ENCODE measurements at places on chromosomes 7 and 10.
A peak's percentile ranks its signal among the peaks of the same experiment; 100 is the strongest.

GRCh38 chr7:155455776-155456737 lies 1.9 kb upstream of the EN2 start:
- no peak for DNase-seq

GRCh38 chr7:130383187-130383980 lies 3.1 kb downstream of the CPA1 start:
- peak; percentile 72 for DNase-seq

GRCh38 chr7:471866-472639 lies 47.6 kb downstream of the PDGFA start:
- DNase-seq: peak; percentile 47

- no peak for DNase-seq
These were observed 187.3 kb downstream of the CCDC3 start for GRCh38 chr10:12814166-12814565.

DNA sequence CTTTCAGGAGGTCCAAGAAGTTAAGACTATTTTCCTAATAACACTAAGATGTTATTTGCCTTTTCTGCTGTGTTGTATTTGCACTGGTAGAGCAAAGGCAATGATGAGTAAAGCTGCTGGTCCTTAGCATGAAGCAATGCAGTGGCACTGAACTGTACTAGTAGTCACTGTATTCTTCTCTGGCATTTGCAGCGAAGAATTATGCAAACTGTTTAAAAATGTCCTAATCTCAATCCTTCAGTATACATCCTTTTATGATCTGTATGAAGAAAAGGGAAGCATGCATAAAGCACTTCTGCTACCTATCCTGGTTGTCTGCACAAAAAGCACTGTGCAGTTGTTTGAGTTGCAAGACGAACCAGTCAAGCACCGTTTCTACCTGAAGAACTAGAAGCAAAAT lies 20.4 kb downstream of the IGF2BP3 start:
- DNase-seq: no peak

DNA sequence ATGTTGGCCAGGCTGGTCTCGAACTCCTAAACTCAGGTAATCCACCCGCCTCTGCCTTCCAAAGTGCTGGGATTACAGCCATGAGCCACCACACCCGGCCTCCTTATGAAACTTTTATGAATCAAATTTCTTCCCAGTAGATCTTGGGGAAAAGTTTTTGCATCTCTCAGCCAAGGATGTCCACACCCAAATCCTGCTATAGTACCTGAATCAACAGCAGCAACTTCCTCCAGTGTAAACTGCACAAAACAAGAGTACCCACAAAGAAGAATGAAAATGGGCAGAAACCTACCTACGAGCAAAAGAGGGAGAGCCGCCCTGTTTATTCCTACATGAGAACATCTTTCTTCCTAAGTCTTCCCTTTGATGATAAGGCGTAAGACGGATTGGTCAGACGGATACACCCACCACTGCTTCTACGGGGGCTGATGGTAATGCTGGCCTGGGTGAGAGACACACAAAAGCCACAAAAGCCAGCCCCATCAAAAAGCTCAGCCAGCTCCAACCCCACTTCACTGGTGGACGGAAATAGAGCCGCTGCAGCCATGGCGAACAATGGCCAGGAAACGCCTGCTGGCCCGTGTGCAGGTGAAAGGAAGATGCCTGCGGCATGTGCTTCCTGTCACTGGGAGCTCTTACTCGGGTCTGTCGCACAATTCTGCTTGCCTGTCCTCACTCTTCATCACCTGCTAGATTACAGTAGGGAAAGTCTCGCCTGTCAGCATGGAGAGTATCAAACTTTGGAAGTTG lies 10.4 kb downstream of the JCAD start:
- peak; percentile 78 for DNase-seq

GRCh38 chr7:2626498-2627117 lies 5.2 kb upstream of the TTYH3 start:
- DNase-seq: no peak

GRCh38 chr10:91194497-91195179 lies 25.8 kb upstream of the PCGF5 start:
- DNase-seq: no peak

DNA sequence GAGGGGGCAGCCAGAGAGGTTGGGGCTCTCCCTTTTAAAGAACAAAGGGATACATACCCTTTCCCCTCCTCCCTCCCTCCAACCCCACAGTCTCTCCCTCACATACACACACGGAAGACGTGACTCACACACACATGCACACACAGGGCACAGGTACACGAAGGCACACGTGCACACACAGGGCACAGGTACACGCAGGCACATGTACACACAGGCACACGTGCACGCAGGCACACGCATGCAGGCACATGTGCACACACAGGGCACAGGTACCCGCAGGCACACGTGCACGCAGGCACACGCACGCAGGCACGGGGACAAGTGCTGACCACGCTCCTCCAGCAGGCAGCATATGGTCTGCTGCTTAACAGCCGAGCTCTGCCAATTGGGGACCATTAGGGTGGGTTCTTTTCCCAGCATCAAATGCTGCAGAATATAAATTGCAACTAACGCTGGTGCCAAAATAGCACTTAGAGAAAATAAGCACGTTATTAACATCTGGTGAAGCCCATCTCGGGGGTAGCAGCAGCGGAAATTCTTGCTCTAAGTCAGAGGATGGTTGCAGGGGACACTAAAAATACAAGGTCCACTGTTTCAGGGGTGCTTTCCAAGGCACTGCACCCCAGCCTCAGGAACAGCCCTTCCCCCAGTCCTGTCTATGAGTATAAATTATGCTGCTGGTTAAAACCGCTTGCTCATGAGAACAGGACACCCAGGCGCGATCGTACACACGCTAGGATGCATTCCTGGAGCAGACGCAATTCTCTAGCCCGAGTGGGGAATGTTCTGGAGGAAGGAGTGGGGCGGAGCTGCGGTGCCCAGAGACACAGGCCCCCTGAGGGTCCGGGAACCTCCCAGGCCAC lies 55.2 kb upstream of the TNRC18 start:
- no peak for DNase-seq

DNA sequence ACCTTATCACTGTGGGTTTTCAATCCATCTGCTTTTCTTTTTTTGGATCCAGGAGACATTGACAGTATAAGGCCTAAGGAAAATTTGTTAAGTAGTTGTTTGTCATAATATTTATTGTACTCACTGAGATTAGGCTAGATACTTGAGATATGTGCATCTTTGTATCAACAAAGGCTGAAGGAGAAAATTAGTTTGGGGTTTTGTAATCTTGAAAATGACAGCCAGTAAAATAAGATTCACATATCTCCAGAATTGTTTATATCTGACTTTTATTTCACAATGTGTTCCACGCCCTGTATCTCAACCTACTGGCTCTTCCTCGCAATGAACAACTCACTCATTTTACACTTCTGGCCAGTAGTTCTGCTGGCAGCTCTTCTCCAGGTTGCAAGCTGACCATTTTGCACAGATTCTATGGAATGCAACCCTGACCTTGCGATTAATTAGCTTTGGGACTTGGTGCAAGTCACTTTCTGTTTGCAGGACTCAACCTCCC lies 132.7 kb downstream of the GATA3 start:
- DNase-seq: no peak

- DNase-seq: no peak
These were observed 150.4 kb downstream of the DPY19L1 start for GRCh38 chr7:34886856-34887255.
